Endothelial cell of coronary artery (primary cell): ENCODE measurements at places on chromosomes 5 and 9. TPM values are rescaled to one million over a fixed set of nuclear protein-coding genes. Genes with fewer than 3 reads are reported as not detected.

Gene ARHGEF28
- 73.1 and 106 TPM in 2 replicates for total RNA-seq

Gene MUSK
- total RNA-seq, result under 0.01 TPM in 1 of 2 replicates, not detected in the other

Gene MCTP1
- 40.7 and 55.2 TPM in 2 replicates for total RNA-seq

Gene FABP6
- not detected in 2 replicates for total RNA-seq

Gene DYNC2I2
- total RNA-seq, result 44.1 and 70.7 TPM in 2 replicates

Gene AGXT2
- total RNA-seq, result not detected in 2 replicates

Gene EPB41L4A
- total RNA-seq, result 8.9 and 13.4 TPM in 2 replicates

Gene TTC39B
- 1.9 and 3.6 TPM in 2 replicates for total RNA-seq

Gene SH3RF2
- 1.2 and 4.3 TPM in 2 replicates for total RNA-seq

Gene TNFSF15
- 0.27 and 4.6 TPM in 2 replicates for total RNA-seq

Gene PCDHGA6
- 2.2 and 2.8 TPM in 2 replicates for total RNA-seq

Gene SNX18
- 31.8 and 53.2 TPM in 2 replicates for total RNA-seq

Gene NMUR2
- not detected in 2 replicates for total RNA-seq

Gene TIMD4
- total RNA-seq, result not detected in 2 replicates

Gene RAD23B
- total RNA-seq, result 76.9 and 93.1 TPM in 2 replicates

Gene IFNA13
- not detected in 2 replicates for total RNA-seq

Gene PDE4D
- total RNA-seq, result 19.2 and 23.4 TPM in 2 replicates

Gene OR1J2
- not detected in 2 replicates for total RNA-seq

Gene PCDHGB4
- total RNA-seq, result 14.9 and 16.3 TPM in 2 replicates

Gene RELL2
- 2.4 and 3.0 TPM in 2 replicates for total RNA-seq

Gene MED10
- 10.5 and 10.7 TPM in 2 replicates for total RNA-seq

Gene PDLIM4
- total RNA-seq, result 50.3 and 63.1 TPM in 2 replicates

Gene DNAJA1
- total RNA-seq, result 144 and 164 TPM in 2 replicates

Gene PLAC8L1
- 0.18 and 0.38 TPM in 2 replicates for total RNA-seq

Gene ZNF483
- 1.3 and 1.8 TPM in 2 replicates for total RNA-seq

Gene PCDHB13
- 0.99 and 1.6 TPM in 2 replicates for total RNA-seq

Gene SLC35D2
- total RNA-seq, result 14.2 and 18.2 TPM in 2 replicates

Gene RANBP17
- 5.9 and 12.4 TPM in 2 replicates for total RNA-seq

Gene SPATA31C1
- total RNA-seq, result not detected in 2 replicates

Gene SH2D3C
- total RNA-seq, result 62.1 and 63.2 TPM in 2 replicates

Gene GRM6
- not detected in 2 replicates for total RNA-seq

Gene SMIM33
- not detected in 2 replicates for total RNA-seq

Gene LRRC70
- total RNA-seq, result 18.0 and 33.4 TPM in 2 replicates

Gene INSL6
- not detected in 2 replicates for total RNA-seq

Gene PCDHA3
- 0.28 and 0.36 TPM in 2 replicates for total RNA-seq

Gene PRSS3
- 16.2 and 53.4 TPM in 2 replicates for total RNA-seq

Gene BRINP1
- under 0.01 TPM in 1 of 2 replicates, not detected in the other for total RNA-seq

Gene ZBTB26
- 2.3 and 3.7 TPM in 2 replicates for total RNA-seq

Gene BNC2
- total RNA-seq, result 15.3 and 21.1 TPM in 2 replicates

Gene TMEM171
- total RNA-seq, result 7.0 and 8.3 TPM in 2 replicates

Gene FAM169A
- 0.28 and 0.45 TPM in 2 replicates for total RNA-seq
